ENCODE measurements at places on chromosomes 7 and 10.

DNA sequence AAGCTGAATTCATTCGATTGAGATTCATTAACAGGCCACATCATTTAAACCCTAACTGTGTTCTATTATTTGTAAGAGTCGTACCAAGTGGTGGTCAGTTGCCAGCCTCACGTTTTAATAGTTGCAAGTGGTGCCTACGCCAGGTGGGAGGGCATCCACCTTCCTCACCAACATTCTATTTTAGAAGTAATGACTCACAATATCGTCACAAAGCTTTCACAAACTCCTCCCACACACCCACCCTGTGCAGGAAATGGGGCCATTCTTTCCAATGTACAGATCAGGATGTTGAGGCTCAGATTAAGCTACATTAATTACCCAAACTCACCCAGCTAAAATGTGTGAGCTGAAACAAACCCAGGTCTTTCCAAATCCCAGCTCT lies 77.3 kb upstream of the SAMD8 start:
- H3K4me3 ChIP-seq = no peak overlapping the region
- H3K27me3 ChIP-seq = no peaks in the 10 kb centered on the region
- H3K27ac ChIP-seq = no peak overlapping the region
- no peaks in the 10 kb centered on the region for H3K4me1 ChIP-seq

DNA sequence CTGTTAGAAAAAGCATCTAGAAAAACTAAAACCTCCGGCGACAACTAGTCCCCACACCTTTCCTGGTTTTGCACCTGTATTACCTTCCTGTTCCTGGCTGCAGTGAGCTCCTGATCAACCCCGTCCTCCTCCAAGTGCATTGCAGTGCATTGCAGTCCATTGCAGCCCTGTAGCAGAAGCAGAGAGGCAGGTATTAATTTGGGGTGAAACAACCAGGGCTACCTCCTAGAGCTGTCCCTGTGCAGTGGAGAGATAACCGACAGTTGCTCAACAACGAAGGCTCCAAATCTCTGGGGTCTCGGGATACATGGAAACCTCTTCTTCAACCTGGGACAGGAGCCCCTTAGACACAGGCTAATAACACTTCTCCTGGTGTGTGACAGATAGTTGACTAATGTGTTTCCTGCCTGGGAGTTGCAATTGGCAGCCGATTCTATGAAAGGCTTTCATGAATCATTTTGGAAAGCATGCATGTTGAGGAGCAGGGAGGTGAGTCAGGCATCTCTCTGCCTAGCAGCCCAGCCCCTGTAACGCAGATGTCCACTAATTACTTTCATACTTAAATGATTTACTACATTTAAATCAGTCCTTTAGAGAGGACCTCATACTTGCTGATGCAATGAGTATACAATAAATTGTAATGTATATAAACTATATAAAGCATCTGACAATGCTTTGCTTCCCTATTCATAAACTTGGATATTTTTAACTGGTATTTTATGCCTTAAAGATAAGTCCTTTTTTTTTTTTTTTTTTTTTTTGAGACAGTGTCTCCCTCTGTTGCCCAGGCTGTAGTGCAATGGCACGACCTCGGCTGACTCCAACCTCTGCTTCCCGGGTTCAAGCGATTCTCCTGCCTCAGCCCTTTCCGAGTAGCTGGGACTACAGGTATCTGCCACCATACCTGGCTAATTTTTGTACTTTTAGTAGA lies 59.0 kb downstream of the PRR15 start:
- no peak overlapping the region for H3K27ac ChIP-seq
- no peak overlapping the region for H3K4me3 ChIP-seq
- H3K36me3 ChIP-seq = no peaks in the 10 kb centered on the region
- no peak for DNase-seq

DNA sequence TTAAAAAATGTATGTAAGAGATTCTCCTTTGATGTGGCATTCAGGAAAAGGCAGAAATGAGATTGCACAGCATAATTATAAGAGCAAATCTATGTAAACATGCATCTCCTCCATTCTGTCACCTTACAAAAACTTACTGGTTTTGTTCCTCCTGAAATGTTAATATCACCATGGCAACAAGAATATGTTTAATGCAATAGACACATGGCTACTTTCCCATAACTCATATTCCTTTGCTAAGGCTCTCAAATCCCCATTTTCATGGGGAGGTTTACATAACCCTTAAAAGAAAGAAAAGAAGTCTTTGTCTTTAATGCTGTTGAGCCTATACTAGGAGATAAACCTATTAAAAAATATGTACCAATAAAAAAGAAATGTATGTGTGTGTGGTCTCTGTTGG lies 136.2 kb downstream of the ANK3 start:
- no peak overlapping the region for H3K4me3 ChIP-seq
- no peak for DNase-seq
- no peak overlapping the region for H3K27ac ChIP-seq
- H3K36me3 ChIP-seq = no peaks in the 10 kb centered on the region
- H3K27me3 ChIP-seq = no peaks in the 10 kb centered on the region
- H3K4me1 ChIP-seq = no peaks in the 10 kb centered on the region

- no peak overlapping the region for H3K4me3 ChIP-seq
- no peaks in the 10 kb centered on the region for H3K27me3 ChIP-seq
- DNase-seq = no peak
- H3K4me1 ChIP-seq = no peaks in the 10 kb centered on the region
- H3K36me3 ChIP-seq = no peaks in the 10 kb centered on the region
Observed at GRCh38 chr10:84659497-84660439, 331.4 kb downstream of the CCSER2 start.

DNA sequence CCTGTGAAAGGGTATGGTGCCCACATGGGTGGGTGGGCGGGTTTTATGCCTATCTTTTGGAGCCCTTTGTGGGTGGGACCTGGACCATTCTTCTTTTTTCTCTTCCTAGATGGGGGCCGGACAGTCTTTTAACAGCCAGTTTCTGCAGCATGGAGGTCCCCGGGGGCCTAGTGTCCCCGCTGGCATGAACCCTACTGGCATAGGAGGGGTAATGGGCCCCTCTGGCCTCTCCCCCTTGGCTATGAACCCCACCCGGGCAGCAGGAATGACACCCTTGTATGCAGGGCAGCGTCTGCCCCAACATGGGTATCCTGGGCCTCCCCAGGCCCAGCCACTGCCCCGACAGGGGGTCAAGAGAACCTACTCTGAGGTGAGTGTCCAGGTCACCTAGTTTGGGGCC lies 9.1 kb downstream of the ZMIZ2 start:
- H3K27me3 ChIP-seq = no peaks in the 10 kb centered on the region
- no peak overlapping the region for H3K27ac ChIP-seq
- peaks cover 12% of the 10 kb centered on the region for H3K36me3 ChIP-seq
- no peak for DNase-seq
- H3K4me3 ChIP-seq = no peak overlapping the region

GRCh38 chr10:13698217-13698616 lies 111.5 kb downstream of the PRPF18 start:
- no peaks in the 10 kb centered on the region for H3K36me3 ChIP-seq
- no peak for DNase-seq
- H3K4me1 ChIP-seq = no peaks in the 10 kb centered on the region
- no peaks in the 10 kb centered on the region for H3K27me3 ChIP-seq

- H3K4me3 ChIP-seq = no peak overlapping the region
- H3K27ac ChIP-seq = no peak overlapping the region
- H3K36me3 ChIP-seq = no peaks in the 10 kb centered on the region
- no peak for DNase-seq
Observed at GRCh38 chr10:30192846-30193608, 133.6 kb upstream of the JCAD start.
